Activated effector memory CD4-positive, alpha-beta T cell treated with Interleukin-2 at 50 U/mL for 16 hours (primary cell): ENCODE measurements at places on chromosomes 13 and 19.

DNA sequence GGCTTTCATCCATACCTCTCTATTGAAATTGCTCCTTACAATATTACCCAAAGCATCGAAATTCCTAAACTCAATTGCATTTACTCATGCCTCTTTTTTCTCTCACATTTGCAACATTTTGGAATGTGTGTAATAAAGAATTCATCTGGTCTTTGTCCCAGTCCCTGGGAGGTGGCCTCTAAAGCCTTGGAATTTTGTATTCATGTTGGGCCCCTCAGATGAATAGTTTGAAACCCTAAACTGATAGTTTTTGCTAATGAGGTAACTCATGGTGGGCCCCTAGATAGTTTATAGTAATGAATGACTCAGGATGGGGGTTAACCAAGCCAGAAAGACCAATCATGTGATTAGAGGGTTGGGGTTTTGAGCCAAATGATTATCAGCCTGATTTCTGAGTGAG lies 490.4 kb downstream of the DIAPH3 start:
- no peak for DNase-seq

DNA sequence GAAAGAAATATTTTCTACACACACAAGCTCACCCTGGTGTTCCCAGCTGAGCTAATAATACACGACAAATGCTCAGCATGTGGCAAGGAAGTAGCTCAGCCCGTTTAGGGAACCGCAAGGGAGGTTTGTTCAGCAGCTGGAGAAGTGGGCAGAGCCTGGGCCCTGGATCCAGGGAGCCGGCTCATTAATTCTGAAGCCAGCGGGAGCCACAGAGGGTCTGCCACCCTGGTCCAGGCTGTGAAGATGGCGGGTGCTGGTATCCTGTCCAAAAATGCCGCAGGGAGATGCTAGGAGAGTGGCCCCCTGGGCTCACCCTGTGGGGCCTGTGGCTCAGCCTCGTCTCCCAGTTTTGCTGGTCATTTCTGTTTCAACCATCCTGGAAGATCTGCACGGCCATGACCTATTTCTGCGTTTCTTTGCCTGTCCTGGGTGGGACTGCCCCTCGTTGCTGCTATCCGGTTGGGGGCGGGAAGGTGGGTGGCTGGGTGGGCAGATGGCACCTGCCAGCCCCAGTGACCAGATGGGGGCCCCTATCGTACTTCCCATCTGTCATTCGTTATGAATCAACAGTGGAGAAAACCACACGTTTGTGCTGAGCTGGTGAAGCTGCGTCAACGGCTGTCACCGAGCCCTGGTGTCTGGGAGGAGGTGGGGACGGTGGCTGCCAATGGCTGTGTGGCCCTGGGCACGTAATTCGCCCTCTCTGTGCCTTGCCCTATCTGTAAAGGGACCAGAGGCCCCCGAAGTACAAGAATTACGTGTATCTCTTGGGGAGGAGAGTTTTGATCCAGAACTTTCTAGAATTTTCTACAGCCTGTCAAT lies 2.7 kb upstream of the GNA15 start:
- peak; percentile 62 for DNase-seq

GRCh38 chr13:110274687-110275086 lies 32.3 kb downstream of the COL4A1 start:
- no peak for DNase-seq

DNA sequence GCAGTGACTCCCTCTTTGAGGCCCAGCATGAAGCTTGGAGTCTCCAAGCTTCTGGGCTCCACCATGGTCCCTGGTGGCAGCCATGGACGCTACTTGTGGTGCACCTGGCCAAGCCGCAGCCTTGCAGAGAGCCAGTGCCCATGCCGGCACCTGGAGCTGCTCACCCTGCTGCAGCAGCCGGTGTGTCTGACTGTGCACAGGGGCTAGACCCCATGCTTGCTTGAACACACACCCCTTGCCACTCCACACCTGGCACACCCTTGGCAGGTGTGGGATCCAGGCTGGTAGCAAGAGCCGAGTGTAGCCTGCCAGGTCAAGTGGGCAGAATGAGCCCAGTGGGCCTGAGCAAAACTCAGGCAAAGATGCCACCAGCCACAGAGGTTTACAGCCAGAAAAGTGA lies 18.6 kb upstream of the MLLT1 start:
- DNase-seq, result no peak

- DNase-seq, result no peak
Measured at GRCh38 chr19:13103581-13104359, 1.1 kb upstream of the LYL1 start.

DNA sequence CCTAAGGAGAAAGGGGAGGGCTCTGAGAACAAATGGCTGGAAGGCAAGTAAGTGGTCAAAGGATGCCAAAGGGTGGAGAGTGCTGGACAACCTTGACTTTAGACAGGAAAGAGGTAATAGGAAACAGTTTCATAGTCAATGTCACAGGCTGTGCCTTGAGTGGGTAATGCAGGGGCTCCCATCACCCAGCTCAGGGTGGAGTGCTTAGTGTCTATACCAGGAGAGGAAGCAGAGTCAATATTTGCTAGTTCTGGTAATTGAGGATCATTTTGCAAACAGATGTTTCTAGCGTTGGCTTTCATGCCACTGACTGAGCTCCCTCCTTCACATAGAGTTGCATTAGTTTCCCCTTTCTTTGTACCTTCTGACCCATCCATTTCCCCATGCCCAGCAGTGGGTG lies 64.6 kb upstream of the KL start:
- DNase-seq, result no peak

GRCh38 chr13:102907886-102908515 lies 62.2 kb downstream of the ERCC5 start:
- DNase-seq, result no peak

DNA sequence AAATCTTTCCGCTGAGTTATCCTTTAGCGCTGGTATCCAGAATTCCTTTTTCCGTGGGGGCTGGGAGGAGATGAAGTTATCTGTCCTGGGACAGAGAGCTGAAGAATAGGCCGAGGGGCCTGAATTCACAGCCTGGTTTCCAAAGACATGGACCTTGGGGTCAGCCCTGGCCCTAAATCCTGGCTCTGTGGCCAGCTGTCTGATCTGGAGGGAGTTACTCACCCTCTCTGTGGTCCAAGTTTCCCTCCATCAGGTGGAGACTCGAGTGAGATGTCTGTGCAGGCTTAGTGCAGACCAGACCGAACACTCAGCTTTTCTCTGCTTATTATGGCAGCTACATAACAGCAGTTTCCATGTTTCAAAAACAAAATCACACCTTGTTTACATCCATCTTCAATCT lies 59.6 kb downstream of the CDADC1 start:
- no peak for DNase-seq

- no peak for DNase-seq
Measured at GRCh38 chr13:95697052-95697680, 20.2 kb downstream of the DNAJC3 start.

DNA sequence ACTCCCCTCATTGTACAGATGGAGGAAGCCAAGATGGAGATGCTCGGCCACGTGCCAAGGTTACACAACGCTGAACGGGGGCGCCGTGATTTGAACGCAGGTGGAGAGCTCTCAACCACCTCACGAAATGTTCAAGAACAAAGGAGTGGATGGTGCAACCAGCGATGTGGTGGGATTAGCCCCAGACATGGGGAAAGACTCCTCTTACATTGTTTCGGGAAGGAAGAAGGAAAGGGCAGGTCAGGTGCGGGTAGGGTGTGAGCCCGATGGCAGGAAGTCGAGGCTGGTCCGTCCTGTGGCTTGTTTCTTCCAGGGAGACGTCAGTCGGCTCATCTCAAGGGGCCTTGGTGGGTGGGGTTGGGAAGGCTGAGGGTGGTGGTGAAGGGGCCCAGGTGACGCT lies 7.1 kb upstream of the KLK14 start:
- no peak for DNase-seq

DNA sequence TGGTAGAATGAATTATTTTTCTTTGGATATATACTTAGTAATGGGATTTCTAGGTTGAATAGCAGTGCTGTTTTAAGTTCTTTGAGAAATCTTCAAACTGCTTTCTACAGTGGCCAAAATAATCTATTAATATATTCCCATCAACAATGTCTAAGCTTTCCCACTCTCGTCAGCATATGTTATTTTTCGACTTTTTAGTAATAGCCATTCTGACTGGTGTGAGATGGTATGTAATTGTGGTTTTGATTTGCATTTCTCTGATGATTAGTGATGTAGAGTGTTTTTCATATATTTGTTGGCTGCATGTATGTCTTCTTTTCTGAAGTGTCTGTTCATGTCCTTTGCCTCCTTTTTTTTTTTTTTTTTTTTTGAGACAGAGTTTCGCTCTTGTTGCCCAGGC lies 90.2 kb upstream of the CSNK1A1L start:
- no peak for DNase-seq

- no peak for DNase-seq
Measured at GRCh38 chr13:52936806-52937205, 88.4 kb upstream of the PCDH8 start.

DNA sequence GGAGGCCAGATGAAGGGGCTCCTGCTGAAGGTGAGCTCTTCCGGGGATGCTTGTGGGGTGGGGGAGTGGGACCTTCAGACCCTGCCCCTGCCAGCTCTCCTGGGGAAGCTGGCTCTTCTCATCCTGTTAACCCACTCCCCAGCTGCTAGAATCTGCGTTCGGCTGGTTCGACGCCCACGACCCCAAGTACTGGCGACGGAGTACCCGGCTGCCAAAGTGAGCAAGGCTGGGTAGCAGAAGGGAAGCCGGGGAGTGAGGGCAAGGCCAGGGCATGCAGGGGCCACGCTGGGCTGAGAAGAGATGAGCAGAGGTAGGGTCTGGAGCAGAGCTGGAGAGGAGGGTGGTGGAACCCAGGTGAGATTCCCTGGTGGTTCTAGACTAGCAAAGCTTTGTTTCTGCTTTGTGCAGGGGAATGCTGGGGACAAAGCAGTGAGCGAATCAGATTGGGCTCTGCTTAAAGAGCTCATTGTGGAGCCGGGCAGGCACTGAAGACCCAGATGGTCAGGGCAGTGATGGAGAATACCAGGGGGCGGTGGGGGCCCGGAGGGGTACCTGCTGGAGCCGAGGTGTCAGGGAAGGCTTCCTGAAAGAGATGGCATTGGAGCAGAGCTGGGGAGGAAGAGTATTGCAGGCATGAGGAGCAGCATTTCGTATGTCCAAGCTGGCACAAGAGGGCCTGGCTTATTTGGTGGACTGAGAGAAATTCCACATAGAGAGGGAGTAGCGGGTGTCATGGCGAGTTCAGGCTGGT lies 10.3 kb downstream of the KMT2B start:
- no peak for DNase-seq

DNA sequence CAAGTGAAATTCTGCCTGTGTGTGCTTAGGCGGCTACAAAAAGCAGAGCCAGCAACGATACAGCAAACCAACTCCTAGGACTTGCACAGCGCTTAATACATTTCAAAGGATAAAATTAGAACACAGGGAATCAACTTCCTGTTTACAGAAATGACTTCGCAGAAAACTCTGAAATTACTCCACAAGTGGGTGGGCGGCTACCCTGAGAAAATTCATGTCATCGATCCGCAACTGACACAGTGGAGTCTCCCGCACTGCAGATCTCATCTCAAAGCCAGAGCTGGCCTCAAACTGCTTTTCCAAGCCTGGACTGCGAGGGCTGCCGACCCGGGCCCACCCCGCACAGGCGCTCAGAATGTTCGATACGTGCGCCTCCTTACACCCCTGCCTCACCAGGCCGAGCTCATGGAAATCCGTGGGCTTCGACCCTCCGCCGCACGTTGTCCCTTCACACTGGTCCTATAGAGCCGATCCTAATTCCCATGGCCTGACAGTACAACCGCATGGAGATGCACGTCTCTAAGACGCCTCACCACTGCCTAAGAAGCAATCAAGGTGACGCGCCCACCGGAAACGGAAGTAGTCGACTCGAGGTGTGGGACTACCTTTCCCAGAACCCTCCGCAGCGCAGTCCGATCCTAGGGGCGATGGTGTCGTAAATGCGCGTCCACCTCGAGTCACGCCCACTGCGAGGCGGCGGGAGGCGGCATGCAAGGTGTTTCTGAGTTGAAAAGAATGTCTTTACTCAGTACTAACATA lies at the start of gene ZNF229:
TSS of gene ZNF229 (minus strand) at position 557 of the 759 bp plus-strand sequence. CDS start 5,625 bp downstream, outside the sequence.
- peak; percentile 16 for DNase-seq

DNA sequence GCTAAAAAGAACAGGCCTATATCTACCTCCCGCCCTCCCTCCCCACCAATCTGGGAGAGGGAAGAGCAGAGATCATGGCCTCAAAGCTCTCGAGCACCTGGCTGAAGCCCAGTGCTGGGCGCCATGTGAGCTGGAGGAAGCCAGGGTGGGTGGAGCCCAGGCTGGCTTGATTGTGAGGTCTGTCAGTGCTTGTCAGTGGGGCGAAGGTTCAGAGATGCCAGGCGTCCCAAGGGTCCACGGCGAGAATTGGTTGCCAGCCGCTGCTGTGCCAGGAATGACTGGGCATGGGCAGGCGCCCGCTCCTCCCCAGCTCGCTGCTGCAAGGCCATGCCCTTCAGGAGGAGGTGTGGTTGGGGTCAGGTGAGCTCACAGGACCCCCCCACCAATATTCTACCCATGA lies 11.5 kb downstream of the BEST2 start:
- DNase-seq, result no peak

DNA sequence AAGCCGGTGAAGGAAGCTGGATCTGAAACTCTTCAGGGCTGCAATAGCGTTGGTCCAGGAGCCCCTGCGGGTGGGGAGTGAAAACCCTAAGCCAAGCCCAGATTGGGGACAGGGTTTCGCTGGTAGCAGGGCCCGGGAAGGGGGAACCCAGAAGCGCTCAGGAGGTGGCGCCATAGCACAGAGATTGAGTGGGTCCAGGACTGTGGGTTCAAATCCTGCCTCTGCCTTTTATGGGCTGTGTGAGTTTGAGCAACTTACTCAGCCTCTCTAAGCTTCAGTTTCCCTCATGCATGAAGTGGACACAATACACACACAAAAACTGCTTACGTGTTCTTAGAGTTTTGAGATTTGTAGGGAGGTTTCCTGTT lies 8.3 kb upstream of the SYCN start:
- peak; percentile 46 for DNase-seq

DNA sequence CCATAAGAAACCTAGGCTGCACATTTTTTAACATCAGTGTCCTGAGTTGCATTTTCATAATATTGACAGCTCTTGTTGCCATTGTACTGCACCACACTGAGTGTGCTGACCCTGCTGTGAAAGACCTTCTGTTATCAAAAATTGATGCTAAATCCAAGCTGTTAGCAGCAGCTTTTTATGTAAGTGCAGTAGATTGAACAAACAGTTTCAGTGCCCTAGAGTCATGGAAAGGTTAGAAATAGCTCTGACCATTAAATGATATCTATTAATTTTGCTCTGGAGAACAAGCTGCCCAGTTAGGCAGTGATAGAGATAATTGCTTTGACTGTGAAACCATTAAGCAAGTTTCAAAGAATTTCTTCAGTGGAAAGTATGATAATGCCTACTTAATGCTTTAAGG lies 1289.2 kb upstream of the PCDH20 start:
- no peak for DNase-seq

DNA sequence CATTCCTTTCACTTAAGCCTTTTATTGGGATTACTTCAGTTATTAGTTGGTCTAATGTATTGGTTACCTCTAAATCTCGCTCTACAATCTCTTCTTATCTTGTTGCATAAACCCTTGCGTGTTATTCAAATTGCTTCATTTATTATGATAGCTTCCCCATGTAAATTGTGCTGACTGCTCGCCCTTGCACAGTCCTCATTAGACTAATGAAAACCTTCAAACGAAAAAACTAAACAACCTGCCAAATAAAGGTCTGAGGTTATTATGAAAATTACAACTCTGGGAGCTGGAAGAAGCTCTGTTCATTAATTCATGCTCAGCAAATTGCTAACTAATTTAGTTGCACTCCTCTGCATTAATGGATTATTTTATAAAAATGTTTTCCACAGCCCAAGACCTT lies 320.1 kb downstream of the DACH1 start:
- DNase-seq, result no peak
